ENCODE measurements at places on chromosomes 7 and 10.
A peak's percentile ranks its signal among the peaks of the same experiment; 100 is the strongest.

DNA sequence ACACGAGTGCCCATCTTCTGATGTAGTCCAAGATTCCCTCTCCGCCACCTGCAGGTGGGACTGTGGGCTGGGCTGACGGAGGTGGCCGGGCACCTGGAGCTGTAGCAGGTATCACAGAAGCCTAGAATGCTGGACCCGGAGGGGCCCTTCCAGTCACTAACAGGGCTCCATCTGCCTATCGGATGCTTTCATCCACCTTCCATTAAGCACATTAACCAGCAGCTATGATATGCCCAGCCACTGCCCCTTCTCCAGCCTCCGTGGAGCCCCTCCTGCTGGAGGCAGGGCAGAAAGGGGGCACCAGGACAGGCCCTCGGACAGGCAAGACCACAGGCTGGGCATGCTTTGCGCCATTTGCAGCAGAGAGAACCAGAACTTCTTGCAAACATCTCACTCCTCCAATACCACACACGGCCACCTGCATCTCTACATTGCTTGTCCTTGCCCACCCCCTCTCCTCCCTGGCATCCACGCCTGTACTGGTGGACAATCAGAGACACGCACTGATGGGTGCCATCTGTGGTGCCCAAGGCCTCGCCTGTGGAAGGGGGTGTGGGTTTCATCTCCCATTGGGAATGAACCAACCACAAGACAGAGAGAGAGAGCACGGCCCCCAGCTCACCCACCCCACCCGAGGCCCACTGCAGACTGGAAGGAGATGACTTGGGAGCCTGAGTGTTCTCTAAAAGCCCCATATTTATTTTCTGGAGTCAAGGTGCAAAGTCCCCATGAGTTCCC, 16.8 kb downstream of the PRKAG2 start:
- DNase-seq, result no peak

DNA sequence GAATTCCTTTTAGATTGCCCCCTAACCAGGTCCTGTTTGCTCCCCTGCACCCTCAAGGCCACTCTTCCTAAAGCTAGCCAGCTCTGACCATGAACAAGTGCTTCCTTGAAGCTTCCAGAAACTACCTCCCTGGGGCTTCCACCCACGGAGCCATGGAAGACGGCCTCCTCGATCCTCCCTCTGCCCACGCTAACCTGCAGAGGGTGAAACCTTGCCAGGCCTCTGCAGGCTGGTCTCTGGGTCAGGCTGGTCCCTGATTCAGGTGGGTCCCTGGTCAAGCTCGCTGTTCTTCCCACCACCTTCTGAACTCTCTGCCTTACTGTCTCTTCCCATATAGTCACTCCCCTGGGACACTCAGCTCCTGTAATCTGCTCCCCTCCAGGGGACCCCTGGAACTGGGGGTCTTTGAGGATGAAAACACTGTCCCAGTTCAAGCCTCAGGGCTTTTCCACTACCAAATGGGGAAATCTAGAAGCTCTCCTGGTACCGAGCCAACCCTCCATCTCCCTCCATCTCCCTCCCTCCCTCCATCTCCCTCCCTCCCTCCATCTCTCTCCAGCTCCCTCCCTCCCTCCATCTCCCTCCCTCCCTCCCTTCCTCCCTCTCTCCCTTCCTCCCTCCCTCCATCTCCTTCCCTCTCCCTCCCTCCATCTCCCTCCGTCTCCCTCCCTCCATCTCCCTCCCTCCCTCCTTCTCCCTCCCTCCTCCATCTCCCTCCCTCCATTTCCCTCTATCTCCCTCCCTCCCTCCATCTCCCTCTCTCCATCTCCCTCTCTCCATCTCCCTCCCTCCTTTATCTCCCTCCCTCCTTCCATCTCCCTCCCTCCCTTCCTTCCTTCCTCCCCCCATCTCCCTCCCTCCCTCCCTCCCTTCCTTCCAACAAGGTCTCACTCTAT, 2.9 kb downstream of the MLXIPL start:
- no peak for DNase-seq

GRCh38 chr10:60865198-60865783, 78.7 kb downstream of the RHOBTB1 start:
- DNase-seq, result no peak

GRCh38 chr10:79391231-79392019, 44.2 kb downstream of the PPIF start:
- DNase-seq, result peak; percentile 72

GRCh38 chr7:19099924-19100323, 17.5 kb downstream of the TWIST1 start:
- DNase-seq, result no peak

DNA sequence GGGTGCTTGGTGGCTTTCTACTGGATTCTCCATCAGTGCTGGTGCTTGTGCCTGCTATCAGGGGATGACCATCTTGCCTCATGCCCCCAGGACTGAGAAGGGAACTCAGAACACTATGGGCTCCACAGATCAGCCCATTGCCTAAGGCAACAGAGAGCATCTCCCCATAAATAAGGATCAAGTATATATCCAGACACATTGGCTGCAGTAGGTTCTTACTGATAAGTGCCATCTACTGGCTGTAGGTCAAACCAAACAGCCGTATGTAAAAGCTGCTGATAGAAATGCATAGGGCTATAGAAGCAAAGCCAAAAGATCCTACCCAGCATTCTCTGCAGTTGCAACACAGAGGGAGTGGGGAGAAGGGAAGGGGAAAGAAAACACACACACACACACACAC, 153.7 kb downstream of the CDK14 start:
- no peak for DNase-seq

DNA sequence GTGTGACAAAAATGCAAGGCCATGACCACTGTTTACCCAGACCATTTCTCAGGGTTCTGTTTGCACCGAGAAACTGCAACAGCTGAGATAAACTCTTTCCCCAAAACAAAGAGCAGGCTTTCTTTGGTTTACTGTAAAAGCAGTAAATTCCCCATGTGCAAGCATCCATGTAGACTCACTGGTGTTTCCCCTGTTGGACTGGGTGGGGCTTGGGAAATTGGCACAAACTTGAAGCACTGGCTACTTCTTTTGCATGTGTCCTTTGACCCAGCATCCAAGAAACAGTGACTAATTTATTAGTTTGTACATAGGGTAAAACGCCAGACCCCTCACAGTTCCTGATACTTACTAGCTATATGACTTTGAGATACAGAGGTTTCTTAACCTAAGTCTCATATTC, 12.3 kb downstream of the IQUB start:
- DNase-seq, result no peak

GRCh38 chr7:114760477-114760876, 161.4 kb upstream of the MDFIC start:
- DNase-seq, result no peak

DNA sequence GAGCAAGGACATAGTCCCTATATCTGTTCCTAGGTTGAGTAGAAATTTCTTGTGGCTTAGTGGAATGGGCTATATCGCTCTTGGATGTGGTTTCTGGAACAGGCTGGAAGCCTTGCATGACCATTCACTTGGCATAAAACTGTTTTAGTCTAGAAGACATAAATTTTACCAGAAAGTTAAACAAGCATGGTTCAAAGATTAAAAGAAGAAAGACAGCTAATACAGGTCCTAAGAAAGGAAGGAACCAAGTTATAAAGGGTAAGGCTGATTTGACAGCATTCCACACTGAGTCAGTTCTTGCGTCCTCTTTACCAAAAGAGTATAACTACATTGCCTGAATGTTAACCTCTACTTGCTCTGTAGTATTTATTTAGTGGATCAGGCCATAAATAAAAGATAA, 724.2 kb downstream of the SORCS1 start:
- no peak for DNase-seq

DNA sequence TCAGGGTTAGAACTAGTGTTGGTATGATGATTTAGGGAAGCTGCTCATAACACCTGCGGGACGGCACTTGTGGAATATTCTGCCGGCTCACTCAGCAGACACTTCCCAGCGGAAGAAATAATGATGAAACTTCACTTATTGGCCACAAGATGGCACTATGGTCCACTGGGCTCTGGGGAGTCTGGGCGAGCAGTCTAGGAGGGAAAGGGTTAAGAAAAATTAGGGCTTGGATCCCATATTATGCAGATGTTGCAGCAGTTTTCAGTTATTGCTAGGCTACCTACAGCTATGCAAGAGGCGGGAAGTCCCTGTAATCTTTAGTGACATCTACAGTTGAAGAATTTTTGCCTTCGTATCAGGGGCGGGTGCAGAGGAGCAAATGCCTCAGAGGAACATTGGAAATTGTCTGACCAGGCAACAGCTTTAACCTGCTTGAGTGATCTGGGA, 238.7 kb upstream of the PRSS58 start:
- DNase-seq, result no peak

DNA sequence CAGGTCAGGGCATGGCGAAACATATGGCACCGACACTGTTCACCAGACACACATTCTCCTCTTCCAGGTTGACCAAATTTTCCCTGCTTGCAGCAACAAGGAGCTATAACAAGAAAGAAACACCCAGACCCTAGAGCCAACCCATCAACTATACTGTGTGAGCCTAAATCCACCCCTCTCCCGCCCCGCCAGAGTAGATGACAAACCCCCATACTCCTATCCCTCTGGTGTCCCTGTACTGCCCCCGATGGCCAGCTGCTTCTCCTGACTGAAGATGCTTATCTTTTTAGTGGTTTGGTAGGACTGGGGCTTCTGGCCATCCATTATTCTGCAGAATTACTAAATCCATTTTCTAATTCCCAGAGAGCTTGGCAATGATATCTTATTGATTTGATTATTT, 70.1 kb upstream of the EEPD1 start:
- DNase-seq, result peak; percentile 62

DNA sequence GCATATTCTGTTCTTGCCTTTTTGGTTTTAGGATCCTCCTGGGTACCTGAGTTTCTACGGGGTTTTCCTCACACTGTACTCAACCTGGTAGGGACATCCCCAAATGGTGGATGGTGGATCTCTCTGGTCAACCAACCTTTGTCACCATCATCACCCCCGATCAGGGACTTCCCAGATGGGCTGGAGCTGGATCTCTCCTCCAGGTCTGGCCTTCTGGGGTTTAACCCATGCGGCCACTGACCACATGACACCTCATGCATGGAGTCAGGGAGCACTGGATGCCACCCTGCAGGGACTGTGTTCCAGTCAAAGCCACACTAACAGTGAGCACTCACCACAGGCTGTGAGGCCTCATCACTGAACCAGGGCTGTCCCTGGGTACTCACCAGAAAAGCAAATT, 80.0 kb downstream of the CELF2 start:
- DNase-seq, result no peak

DNA sequence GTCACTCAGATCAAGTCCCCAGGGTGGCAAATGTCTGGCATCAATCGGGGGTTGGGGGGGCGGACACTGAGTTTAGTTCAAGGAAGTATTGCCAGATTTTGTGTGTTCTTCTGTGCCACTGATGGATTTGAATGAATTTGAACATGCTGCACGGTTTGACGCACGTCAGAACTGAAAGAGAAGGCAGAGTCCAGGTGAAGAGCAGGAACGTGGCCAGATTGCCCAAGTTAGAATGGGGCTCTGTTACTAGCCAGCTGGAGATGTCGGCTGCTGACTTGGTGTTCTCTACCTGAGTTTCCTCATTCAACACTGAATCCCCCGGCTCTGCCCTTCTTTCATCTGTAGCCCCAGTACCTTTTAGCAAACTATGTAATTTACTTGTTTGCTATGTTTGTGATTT, 180.2 kb downstream of the PRKCQ start:
- no peak for DNase-seq

GRCh38 chr7:128030654-128031611, at the start of gene LRRC4:
TSS of gene LRRC4 (minus strand) at chr7:128031437. CDS start at chr7:128030640, 797 bp downstream.
- DNase-seq, result no peak

DNA sequence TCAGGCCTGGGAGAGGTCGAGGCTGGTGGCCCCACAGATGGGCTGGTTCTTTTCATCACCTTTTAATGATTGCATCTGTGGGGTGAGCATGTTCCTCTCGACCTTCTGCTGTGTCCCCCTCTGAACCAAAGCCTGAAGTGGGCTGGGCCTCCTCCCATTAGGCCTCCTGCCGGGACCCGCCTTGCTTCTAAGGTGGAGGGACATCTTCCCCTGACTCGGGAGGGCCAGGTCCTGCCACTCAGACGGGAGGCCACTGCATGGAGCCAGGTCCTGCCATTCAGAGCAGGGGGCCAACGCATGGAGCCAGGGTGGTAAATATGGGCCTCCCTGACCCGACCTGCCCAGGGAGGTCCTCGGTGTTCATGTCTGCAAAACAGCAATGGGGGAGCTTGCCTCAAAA, 188.4 kb downstream of the EBF3 start:
- peak; percentile 62 for DNase-seq

- DNase-seq, result no peak
Measured at GRCh38 chr7:146956321-146956720, 839.7 kb downstream of the CNTNAP2 start.

DNA sequence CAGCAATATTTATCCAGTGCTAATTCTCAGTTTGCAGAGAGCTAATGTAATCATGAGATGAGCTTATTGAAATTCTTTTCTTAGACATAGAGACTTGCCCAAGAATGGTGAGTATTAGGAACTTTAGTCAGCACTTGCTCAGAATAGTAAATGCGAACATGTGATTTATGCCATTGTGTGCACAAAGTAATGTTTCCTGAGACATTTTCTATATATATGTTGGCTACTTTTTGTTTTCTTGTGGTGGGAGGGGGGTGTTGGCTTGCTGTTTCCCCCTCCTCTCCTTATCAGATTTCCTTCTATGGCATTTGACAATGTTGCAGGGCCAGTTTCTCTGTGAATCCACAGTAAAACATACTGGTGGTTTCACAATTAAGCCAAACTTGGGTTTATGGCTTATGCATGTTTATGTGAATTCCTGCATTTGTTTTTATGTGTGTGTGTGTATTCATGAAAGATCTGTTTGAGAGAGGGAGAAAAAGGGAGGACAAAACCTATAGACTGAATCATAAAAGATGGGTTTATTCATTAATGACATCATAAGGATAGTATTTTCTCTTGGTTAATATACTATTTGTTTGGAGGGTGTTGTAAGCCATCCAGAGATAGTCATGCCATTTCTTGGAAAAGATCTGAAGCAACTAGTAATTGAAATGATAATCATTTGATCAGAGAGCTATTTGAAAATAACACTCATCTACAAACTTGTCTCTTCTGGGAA, 36.3 kb downstream of the ARID5B start:
- no peak for DNase-seq

DNA sequence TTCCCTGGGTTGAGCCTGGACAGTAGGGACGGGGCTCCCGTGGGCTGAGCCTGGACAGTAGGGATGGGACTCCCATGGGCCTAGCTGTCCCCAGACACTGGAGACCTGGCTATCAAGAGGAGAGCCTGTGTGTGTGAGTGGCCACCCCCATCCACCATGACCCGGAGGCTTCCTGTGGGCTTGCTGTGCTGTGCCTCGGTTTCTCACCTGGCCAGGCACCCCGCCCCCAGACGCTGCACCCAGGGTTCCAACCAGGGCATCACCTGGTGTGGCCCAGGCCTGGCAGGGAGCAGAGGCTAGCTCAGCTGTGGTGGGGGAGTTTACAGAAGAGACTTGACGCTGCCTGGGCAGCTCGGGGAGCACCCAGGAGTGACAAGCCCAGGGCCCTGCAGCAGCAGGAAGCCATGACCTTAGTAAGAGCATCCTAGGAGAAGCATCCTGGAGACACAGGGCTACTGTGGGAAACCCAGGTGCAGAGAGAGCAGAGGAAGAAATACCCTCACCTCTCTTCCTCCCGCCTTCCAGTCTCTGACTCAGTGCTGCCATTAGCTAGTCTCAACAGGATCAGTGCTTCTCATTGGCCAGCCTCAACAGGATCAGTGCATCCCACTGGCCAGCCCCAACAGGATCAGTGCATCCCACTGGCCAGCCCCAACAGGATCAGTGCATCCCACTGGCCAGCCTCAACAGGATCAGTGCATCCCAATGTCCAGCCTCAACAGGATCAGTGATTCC, 61.0 kb downstream of the PDGFA start:
- DNase-seq, result no peak

- no peak for DNase-seq
Measured at GRCh38 chr7:157480371-157481050, 143.7 kb downstream of the DNAJB6 start.

Measured in coronary artery (tissue), 2 donors.